ENCODE measurements at places on chromosomes 11 and 22. TPM values are rescaled to one million over a fixed set of nuclear protein-coding genes. Genes with fewer than 3 reads are reported as not detected.

The DEAF1 gene
- 37.0 TPM for total RNA-seq

The POTEH gene
- not detected for total RNA-seq

The MS4A15 gene
- total RNA-seq, result not detected

The OR4S2 gene
- not detected for total RNA-seq

The LGR4 gene
- total RNA-seq, result 55.3 TPM

The POU2AF1 gene
- total RNA-seq, result under 0.01 TPM

The GAL3ST1 gene
- not detected for total RNA-seq

The OR10A2 gene
- total RNA-seq, result not detected

The LUZP2 gene
- total RNA-seq, result 0.73 TPM

The FAM227A gene
- total RNA-seq, result 1.9 TPM

The MFNG gene
- not detected for total RNA-seq

The NPAS4 gene
- not detected for total RNA-seq

The KRTAP5-8 gene
- total RNA-seq, result not detected

The OR8G5 gene
- not detected for total RNA-seq

The MRPL49 gene
- 49.1 TPM for total RNA-seq

The CLDN5 gene
- not detected for total RNA-seq

The PANX2 gene
- 0.36 TPM for total RNA-seq

The OVOL1 gene
- total RNA-seq, result not detected

The MRPL48 gene
- total RNA-seq, result 13.3 TPM

The SCGB1D2 gene
- not detected for total RNA-seq
